ENCODE measurements at places on chromosomes 12 and 14.

DNA sequence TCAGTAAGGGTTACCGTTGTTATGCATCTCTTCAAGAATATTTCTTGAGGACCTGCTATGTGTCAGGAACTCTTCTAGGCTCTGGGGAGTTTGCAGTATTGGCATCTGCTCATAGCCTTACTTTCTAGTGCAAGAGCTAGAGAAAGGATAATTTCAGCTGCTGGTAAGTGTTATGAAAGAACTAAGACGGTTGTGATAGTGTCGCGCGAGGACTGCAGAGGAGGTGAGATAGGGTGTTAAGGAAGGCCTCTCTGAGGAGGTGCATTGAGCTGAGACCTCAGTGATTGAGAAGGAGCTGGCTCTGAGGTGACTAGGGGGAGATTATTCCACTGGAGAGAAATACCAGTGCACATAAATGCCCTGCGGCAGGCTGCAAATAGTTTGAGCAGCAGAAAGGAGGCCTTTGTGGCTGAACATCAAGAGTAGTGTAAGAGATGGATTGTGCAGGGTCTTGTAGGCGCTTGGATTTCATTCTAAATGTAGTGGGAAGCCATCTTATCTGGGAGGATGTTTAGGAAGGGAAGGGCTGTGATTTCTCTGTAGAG lies 824 bp downstream of the DDX55 start:
- DNase-seq = no peak

GRCh38 chr14:64604881-64605280 lies 55.1 kb downstream of the PPP1R36 start:
- DNase-seq = no peak

GRCh38 chr12:11812586-11813437 lies 163.3 kb downstream of the ETV6 start:
- no peak for DNase-seq

- DNase-seq = no peak
Measured at GRCh38 chr14:104321802-104322130, 183.4 kb downstream of the KIF26A start.

DNA sequence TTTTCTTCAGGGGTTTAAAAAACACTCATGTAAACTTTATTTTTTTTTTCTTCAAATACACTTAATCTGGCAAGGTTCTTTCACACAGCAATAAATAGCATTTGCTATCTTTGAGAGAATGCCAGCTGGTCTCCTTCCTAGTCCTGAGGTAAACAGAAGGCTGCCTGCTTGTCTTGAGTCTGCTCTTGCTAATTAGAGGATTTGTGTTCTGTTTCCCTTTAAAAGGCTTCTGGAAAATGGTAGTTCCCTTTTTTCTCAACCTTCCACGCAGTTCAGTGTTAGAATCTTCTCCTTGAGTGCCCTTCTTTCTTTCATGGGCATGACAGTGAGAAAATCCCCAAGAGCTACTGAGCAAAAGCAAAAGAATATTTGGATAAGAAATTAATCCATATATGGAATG lies 92.3 kb upstream of the DCN start:
- no peak for DNase-seq

GRCh38 chr12:122308811-122309210 lies 42.5 kb upstream of the VPS33A start:
- DNase-seq = no peak

- no peak for DNase-seq
Measured at GRCh38 chr12:123749355-123749754, 12.7 kb upstream of the DNAH10 start.

DNA sequence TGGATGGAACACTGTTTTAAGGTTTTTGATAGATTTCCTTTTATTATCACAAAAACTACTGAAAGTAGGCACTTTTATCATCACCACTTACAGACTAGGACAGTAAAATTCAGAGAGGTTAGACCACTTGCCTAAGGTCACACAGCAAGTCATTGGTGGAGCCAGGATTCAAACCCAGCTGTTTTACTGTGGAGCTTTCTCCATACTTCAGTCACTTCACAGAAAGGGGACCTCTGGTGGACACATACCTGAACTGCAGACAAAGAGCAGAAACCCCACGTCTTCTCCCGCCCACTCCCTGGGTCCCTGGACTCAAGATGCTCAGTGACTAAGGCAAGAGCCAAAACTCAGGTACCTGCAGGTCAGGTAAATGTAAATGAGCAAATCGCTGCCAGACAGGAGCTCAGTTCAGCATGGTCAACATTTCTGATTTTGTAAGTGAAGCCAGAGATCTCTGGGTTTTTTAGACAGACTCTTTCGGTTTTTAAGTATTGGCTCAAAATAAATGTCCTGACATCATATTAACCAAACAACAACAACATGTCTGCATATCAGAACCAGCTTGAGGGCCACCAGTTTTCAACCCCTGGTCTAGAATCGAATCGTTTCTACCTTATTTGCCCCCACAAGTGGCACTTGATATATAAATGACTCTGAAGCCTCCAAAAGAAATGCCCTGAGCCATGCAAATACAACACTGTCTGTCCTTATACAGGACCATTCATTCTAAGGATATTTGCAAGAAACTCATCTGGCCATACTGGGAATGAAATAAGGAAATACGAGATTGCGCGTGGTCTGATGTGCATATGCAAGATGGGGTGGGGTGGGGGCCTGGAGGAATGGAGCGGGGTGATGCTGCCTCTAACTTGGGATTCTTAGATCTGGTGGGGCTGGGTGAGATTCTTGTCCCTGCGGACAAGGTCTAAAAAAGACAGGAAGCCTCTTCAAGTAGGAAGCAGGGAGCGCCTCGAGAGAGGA lies 110.9 kb downstream of the KSR2 start:
- DNase-seq = peak; percentile 15

GRCh38 chr12:52838609-52839435 lies 4.7 kb upstream of the KRT79 start:
- DNase-seq = no peak

All from activated CD4-positive, CD25-positive, alpha-beta regulatory T cell treated with anti-CD3 and anti-CD28 coated beads, Interleukin-2, amount 50 U/mL, for 16 hours (primary cell).